ENCODE measurements at places on chromosomes 11 and 22. TPM values are rescaled to one million over a fixed set of nuclear protein-coding genes. Genes with fewer than 3 reads are reported as not detected.

GRCh38 chr11:6889835-6890234 is 2.5 kb downstream of the OR2D2 start:
- DNase-seq = no peak

LINC01488 gene
- total RNA-seq = not detected

- DNase-seq = no peak
These were observed 6.7 kb downstream of the LRFN4 start for GRCh38 chr11:66863428-66864125.

GRCh38 chr22:29158546-29158945 is 47.1 kb upstream of the EMID1 start:
- no peak for DNase-seq

DNA sequence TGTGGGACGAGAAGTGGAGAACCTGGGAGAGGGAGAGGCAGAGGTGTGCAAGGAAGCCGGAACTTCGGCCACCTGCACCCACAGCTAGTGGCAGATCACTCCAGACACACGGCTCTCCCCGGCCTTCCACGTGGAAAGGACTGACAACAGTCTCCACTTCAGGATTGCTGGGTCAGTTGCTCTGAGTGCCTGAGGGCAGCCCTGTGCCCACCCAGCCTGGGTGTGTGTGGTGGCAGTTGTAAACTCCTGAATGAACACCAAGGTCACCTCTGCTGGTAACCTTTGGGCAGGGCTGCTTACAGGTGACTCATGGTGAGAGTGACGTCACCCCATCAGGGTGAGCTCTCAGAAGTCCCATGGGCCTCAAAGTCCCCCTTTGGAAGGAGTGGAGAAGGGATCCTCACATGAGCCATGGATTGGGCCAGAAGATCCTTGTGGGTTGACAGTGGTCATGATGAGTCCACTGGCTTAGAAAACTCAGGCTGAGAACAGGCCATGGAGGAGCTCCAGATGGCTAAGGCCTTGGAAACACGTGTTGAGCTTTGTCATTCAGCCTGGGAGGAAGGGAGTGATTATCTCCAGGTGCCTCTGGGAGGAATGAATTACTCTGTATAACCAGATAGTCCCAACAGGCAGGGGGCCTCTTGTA is 71.3 kb downstream of the BCR start:
- DNase-seq = peak; percentile 45

XKR3 gene
- not detected for total RNA-seq
